MM.1S (cell line): ENCODE measurements at places on chromosomes 12 and 14.

DNA sequence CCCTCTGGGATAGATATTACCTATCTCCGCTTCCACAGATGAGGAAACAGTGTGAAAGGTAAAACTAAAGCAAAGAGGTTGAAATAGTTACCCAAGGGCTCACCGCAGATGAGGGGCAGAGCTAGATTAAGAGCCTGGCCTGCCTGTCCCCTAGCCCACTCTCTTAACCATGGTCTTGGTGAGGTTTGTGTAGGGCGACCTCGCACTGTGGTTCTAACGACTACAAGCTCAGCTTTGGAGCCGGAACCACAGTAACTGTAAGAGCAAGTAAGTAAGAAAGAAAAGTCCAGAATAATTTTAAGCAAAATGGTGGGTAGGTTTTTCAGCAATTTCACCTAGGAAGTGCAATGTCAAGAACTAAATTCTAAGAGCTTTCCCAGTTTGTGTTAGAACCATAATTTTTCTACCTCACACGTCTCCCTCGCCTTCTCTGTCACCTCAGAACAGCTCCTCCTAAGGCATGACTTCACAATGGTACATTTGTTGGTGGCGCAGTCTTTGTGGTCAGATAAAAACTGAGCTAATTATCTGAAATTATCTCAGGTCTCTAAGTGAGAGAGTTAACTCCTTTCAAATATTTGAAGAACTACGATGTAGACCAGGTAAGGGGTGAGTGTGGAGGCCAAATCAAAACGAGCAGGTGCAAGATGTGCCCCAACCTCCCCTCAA lies 64.8 kb downstream of the DAD1 start:
- no peaks in the 10 kb centered on the region for H3K36me3 ChIP-seq
- H3K27ac ChIP-seq = no peak overlapping the region
- no peaks in the 10 kb centered on the region for H3K27me3 ChIP-seq
- no peaks in the 10 kb centered on the region for H3K4me1 ChIP-seq
- H3K4me3 ChIP-seq = no peak overlapping the region
- no peak for DNase-seq

- no peaks in the 10 kb centered on the region for H3K36me3 ChIP-seq
- peaks cover 7% of the 10 kb centered on the region; the same call in 1 of the 2 replicates for H3K4me1 ChIP-seq
- DNase-seq = no peak
- no peak overlapping the region for H3K27ac ChIP-seq
Measured at GRCh38 chr14:68230950-68231717, 411.6 kb downstream of the RAD51B start.

DNA sequence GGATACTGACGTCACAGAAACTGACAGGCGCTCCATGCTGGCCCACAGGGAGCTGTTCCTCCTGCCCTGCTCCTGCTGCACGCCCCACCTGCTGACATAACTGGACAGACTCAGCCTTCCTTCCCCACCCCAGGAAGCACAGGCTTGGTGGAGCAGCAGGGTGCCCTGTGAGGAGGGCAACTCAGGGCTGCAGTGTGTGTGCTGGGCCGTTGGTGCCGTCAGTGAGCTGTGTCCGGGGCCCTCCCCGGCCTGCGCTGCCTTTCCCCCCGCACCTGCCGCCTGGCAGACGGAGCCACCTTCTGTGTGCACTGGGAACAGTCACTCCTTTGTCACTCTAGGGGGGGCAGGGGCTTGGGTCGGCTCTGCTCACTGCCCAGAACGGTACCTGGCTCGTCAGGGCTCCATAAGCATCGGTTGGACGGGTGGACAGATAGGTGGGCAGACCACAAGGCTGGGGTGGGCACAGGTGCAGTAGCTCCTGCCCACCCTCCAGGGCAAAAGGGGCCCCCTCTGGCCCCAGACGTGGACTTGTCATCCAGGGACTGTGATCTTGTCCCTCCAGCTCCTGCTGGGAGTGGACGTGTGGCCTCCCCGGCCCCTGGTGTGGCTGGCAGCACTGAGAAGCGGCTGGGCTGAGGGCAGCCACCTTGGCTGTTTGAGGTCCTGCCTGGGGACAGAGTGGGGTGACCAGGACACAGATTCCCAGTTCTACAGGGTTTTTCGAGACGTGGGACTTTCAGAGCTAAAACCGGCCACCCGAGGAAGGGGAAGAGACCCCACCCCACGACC lies 32.8 kb downstream of the FBRSL1 start:
- no peaks in the 10 kb centered on the region for H3K4me1 ChIP-seq
- no peak for DNase-seq
- H3K27ac ChIP-seq = no peak overlapping the region
- no peaks in the 10 kb centered on the region for H3K27me3 ChIP-seq
- no peaks in the 10 kb centered on the region for H3K36me3 ChIP-seq

DNA sequence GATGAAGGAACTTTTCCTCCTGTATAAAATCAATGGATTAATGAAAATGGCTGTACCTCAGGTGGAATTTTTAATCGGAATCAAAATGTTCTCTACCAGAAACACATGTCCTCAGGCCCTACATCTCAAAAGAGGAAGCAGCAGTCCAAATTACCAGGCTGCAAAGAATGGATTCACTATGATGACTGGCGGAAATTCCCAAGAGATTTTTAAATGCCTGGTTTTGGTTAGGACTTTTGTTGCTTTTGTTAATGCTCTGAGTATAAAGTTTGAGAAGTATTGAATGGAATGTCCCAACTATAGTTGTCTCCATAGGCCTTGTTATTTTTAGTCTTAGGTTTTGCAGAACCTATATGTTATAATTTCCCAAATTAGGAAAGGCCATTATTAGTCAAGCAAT lies 11.2 kb upstream of the IFNG start:
- DNase-seq = no peak
- no peak overlapping the region for H3K4me3 ChIP-seq
- H3K4me1 ChIP-seq = no peaks in the 10 kb centered on the region
- H3K27ac ChIP-seq = no peak overlapping the region
- H3K27me3 ChIP-seq = no peaks in the 10 kb centered on the region

DNA sequence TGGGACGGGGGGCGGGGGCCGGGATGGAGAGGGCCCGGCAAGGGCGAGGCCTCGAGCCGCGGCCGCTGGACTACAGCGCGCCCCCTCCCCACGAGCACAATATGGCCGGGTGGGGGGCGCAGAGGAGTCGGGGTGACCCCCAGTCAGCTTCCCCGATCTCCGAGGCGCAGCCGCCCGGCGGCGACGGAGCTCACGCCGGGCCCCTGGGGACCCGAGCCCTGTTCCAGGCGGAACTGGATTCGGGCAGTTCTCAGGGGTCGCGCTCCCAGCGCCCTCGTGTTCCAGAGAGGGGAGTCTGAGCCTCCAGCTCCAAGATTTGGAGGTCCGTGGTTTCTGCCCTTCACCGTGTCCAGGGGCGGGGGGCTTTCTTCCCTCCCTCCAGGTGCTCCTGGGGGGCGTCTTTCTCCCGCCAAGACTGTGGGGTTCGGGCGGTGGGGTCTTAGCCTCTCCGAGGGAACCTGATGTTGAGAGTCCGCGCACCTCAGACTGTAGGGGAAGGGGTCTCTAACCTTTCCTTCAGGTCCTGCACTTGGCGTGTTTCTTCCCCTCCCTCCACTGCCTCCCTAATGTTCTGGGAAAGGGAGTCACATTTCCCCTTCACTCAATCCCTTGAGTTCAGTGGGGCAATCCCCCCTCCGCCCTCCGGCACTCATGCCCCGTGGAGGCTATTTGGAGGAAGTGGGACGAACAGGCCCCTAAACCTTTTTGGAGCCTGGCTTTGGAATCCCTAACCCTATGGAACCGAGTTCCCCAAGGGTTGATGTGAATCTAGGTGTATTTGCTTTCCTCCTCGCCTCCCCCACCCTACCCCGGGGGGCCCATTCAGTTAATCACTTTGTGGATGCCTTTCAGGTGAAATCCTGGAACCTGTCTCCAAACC lies 584 bp downstream of the ACVR1B start:
- DNase-seq = no peak
- H3K4me3 ChIP-seq = peak overlapping the region; percentile 64
- peaks cover 14% of the 10 kb centered on the region for H3K4me1 ChIP-seq
- peaks cover 43% of the 10 kb centered on the region for H3K27me3 ChIP-seq

- H3K27me3 ChIP-seq = no peaks in the 10 kb centered on the region
- no peak overlapping the region for H3K4me3 ChIP-seq
- no peak for DNase-seq
- no peaks in the 10 kb centered on the region; the same call in 1 of the 2 replicates for H3K36me3 ChIP-seq
- no peaks in the 10 kb centered on the region for H3K4me1 ChIP-seq
- H3K27ac ChIP-seq = no peak overlapping the region
Measured at GRCh38 chr14:65439117-65439516, 26.6 kb downstream of the FUT8 start.

DNA sequence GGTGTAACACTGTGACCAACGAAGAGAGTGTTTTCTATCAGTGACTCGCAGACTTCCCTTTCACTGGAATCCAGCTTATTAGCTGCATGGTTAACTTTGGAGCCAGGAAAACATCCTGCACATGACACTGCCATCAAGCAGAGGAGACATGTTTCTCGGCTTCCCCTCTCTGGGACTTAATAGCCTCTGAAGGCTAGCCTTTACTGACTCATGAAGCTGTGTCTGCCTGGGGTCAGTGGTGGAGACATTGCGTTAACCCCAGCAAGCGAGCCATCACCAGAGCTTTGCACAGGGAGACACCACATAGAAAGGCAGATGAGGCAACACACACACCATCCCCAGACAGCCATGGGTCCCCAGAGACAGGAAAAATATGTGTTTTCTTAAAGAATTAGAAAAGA lies 126.9 kb upstream of the PRICKLE1 start:
- no peaks in the 10 kb centered on the region for H3K27me3 ChIP-seq
- H3K4me1 ChIP-seq = no peaks in the 10 kb centered on the region
- no peak overlapping the region for H3K4me3 ChIP-seq
- H3K36me3 ChIP-seq = no peaks in the 10 kb centered on the region

GRCh38 chr14:51297066-51297465 lies 57.0 kb downstream of the TMX1 start:
- H3K4me1 ChIP-seq = peaks cover 12% of the 10 kb centered on the region; the same call in 1 of the 2 replicates
- no peak overlapping the region for H3K27ac ChIP-seq
- no peaks in the 10 kb centered on the region for H3K27me3 ChIP-seq
- no peak overlapping the region for H3K4me3 ChIP-seq

GRCh38 chr12:83920821-83921547 lies 991.6 kb downstream of the SLC6A15 start:
- no peaks in the 10 kb centered on the region for H3K27me3 ChIP-seq
- H3K36me3 ChIP-seq = no peaks in the 10 kb centered on the region
- no peak overlapping the region for H3K4me3 ChIP-seq
- H3K4me1 ChIP-seq = no peaks in the 10 kb centered on the region
- no peak for DNase-seq

GRCh38 chr12:106585521-106586277 lies 2.9 kb downstream of the RFX4 start:
- no peak for DNase-seq
- H3K36me3 ChIP-seq = no peaks in the 10 kb centered on the region
- no peaks in the 10 kb centered on the region for H3K4me1 ChIP-seq
- H3K4me3 ChIP-seq = no peak overlapping the region
- H3K27me3 ChIP-seq = peaks cover 73% of the 10 kb centered on the region

GRCh38 chr12:117059156-117059555 lies 40.1 kb downstream of the TESC start:
- no peak for DNase-seq
- H3K27me3 ChIP-seq = no peaks in the 10 kb centered on the region
- H3K36me3 ChIP-seq = no peaks in the 10 kb centered on the region
- no peak overlapping the region for H3K4me3 ChIP-seq
- no peak overlapping the region for H3K27ac ChIP-seq

- no peaks in the 10 kb centered on the region for H3K36me3 ChIP-seq
- no peak for DNase-seq
- H3K27me3 ChIP-seq = no peaks in the 10 kb centered on the region
- H3K4me3 ChIP-seq = no peak overlapping the region
Measured at GRCh38 chr14:76551906-76552305, 176.0 kb downstream of the ESRRB start.

GRCh38 chr14:103524002-103524935 lies 1.6 kb upstream of the CKB start:
- no peaks in the 10 kb centered on the region for H3K36me3 ChIP-seq
- no peak for DNase-seq
- H3K27me3 ChIP-seq = no peaks in the 10 kb centered on the region; the same call in 1 of the 2 replicates
- H3K4me3 ChIP-seq = no peak overlapping the region
- no peaks in the 10 kb centered on the region for H3K4me1 ChIP-seq
- H3K27ac ChIP-seq = no peak overlapping the region

- H3K4me1 ChIP-seq = no peaks in the 10 kb centered on the region
- peaks cover 11% of the 10 kb centered on the region for H3K27me3 ChIP-seq
- DNase-seq = no peak
- H3K36me3 ChIP-seq = no peaks in the 10 kb centered on the region
- H3K4me3 ChIP-seq = no peak overlapping the region
Measured at GRCh38 chr14:103127356-103127755, 4.1 kb downstream of the TNFAIP2 start.

DNA sequence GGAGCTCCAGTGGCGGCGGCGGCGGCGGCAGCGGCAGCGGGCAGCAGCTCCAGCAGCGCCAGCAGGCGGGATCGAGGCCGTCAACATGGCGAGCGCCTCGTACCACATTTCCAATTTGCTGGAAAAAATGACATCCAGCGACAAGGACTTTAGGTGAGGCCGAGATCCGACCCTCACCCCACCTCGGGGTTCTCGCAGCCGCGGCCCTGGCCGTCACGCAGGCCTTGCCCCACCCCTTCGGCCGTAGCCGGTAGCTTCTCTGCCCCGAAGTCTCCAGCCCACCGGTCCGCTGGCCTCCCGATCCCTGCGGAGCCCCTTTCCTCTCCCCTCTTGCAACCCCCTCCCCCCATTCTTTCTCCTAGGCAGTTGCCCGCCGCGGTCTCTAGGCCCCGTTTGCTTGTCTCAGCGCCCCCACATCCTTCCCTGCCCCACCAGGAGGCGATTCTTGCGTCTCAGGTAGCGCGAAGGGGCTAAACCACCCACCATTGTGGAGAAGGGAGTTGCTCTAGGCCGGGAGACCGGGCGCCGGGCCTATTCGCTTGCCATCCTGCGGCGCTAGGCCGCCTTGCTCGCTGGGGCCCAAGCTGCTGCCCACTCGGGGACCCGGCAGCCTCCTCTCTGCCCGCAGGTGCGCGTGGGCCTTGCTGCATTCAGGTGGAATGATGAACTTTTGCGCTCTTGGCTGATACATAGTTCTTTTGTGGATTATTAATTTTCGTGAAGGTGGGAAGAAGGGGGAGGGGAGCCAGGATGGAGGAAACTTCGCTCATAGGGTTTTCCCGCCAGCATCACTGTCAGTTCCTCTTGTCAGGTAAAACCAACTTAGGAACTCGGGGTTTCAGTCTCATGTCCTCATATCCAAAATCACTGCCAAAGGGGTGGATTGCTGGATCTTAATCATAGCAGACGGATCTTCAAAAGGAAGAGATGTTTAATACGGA lies 745 bp downstream of the CAND1 start:
- peak overlapping the region; percentile 90 for H3K4me3 ChIP-seq
- peaks cover 36% of the 10 kb centered on the region for H3K4me1 ChIP-seq
- DNase-seq = peak; percentile 56
- peak overlapping the region; percentile 88 for H3K27ac ChIP-seq
- no peaks in the 10 kb centered on the region for H3K36me3 ChIP-seq

GRCh38 chr14:100135073-100135472 lies 24.4 kb downstream of the DEGS2 start:
- DNase-seq = no peak
- no peaks in the 10 kb centered on the region for H3K27me3 ChIP-seq
- H3K4me1 ChIP-seq = peaks cover 9% of the 10 kb centered on the region
- H3K36me3 ChIP-seq = no peaks in the 10 kb centered on the region
- H3K4me3 ChIP-seq = no peak overlapping the region
